ENCODE measurements at places on chromosomes 1 and 21. TPM values are rescaled to one million over a fixed set of nuclear protein-coding genes. Genes with fewer than 3 reads are reported as not detected.

The ALX3 gene
- not detected for total RNA-seq

The GNG12 gene
- total RNA-seq: 73.2 TPM

The ISG15 gene
- 95.7 TPM for total RNA-seq

The RAD54L gene
- total RNA-seq: 0.95 TPM

The VWA1 gene
- 3.4 TPM for total RNA-seq
